ENCODE measurements at places on chromosomes 11 and 22.

- peak; percentile 63 for ATAC-seq
Measured at GRCh38 chr22:37193629-37194191, 5.7 kb upstream of the C1QTNF6 start.

DNA sequence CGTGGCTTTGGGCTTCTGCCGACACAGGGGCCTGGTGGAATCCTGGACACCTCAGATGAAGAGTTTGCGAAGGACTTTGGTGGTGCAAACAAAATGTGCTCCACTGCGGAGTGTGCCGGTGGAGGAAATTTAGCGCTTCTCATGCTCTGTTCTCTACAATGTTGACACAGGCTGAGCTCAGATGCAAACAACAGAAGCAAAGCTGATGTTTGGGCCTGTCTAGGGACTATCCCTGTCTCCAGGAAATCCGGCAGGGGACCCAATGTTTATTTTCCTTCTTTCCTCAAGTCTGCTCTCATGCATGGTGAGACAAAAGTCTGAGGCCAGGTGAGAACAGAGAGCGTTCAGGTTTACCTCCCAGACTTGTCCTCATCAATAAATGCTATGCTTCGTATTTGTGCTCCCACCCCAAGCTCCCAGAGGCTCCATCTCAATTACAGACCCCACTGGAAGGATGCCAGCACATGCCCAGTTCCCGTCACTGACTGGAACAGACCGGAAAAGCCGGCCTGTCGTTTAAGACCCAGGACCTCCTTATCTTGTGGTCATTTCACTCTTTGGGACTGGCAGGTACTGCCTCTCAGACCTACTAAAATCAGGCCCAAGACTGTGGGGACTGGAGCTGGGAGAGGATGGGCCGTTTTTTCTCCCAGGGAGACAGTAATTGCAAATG is 105.7 kb upstream of the B3GAT1 start:
- ATAC-seq, result no peak

GRCh38 chr11:129352676-129353075 is 23.0 kb upstream of the BARX2 start:
- ATAC-seq, result no peak

DNA sequence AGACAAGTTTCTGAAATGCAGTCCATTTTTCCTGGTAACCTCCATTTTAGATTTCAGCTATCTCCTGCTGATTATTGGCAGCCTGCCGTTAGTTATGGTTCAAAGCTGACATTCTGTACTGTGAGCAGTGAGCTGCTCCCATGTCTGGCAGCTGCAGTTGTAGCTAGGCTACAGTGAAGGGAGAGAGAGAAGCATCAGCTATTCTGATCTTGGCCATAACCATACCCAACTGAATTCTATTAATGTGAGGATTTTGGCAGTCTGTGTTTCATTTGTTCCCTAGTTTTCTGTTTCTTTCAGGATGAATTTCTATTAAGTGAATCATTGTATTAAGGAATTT is 33.4 kb downstream of the SIK2 start:
- no peak for ATAC-seq

DNA sequence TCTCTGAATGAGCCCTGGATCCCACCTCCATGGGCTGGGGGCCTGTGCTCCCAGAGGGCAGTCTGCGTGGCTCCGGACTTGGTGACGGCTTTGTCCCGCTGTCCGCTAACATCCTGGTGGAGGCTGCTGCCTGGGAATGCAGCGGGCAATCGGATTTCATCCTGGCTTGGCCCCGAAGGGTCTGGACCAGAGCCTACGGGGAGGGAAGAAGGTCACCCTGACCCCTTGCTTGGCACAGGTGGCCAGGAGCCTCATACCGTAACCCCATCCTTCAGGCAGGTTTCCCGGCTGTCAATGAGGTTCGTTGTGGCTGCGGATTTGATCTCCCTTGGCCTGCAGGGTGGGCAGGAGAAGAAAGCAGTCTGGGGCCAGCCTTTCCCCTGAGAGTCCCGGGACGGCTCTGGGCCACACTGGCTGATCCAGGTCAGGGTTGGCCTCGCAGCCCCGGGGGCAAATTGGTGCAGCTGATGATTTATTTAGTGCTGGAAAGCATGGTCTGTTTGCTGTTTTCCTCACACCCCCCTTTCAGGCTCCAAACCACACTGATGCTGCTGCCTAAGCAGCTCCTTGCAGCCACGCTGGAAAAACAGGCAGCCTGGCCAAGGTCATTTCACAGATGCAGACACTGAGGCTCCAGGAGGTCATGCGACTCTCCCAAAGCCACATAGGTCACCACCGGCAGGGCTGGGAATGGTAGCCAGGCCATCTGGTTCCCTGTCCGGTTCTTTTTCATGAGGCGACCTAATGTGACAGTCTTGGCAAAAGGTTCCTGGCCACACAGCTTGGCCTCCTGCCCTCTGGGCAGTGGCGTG is 15.0 kb downstream of the PRDM11 start:
- no peak for ATAC-seq

DNA sequence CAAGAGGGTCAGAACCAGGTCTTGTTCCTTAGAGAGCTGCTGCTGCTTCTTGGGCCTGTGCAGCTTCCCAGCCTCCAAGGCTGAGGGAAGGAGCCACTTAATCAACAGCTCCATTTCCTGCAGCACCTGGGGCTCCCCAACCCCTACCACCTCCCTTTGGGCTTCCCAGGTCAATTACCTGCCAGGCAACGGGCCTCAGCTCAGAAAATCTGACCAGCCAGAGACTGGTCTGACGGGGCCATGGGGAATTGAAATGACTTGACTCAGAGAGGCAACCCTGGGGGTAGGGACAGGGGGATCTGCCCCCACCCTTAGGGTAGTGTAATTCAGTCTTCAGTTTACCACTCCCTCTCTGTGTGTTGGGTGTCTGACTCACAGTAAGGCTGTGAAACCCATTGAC is 4.7 kb upstream of the MAJIN start:
- no peak for ATAC-seq

GRCh38 chr22:43042101-43042780 is 27.3 kb upstream of the PACSIN2 start:
- no peak for ATAC-seq

- no peak for ATAC-seq
Measured at GRCh38 chr11:14373941-14374646, 15.1 kb upstream of the RRAS2 start.

DNA sequence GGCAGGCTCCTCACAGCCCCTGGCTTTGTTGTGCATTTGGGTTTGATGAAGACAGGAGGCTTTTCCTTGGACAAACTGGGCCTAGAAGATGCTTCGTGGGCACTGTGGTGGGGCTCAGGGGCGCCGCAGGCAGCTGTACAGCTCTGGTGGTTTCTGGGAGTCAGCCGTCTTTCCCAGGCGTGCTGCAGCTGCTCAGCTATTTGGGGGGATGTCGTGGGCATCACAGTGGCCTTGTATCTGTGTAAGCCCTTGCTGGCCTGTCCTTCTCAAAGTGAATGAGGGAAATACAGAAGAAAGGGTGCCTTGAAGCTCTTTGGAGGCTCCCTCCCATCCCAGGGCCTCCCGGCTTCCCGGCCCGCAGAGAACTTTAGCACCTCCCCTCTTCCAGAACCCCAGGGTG is 89.5 kb downstream of the TBC1D22A start:
- no peak for ATAC-seq

- no peak for ATAC-seq
Measured at GRCh38 chr11:62195945-62196344, 5.9 kb downstream of the SCGB1D1 start.
